ENCODE measurements at places on chromosomes 7 and 10. TPM values are rescaled to one million over a fixed set of nuclear protein-coding genes. Genes with fewer than 3 reads are reported as not detected.

Gene CYP2C19
- total RNA-seq: not detected

Gene LLCFC1
- total RNA-seq: not detected

Gene CHRM2
- total RNA-seq: 19.8 TPM

Gene POLL
- 10.4 TPM for total RNA-seq

Gene ATRNL1
- 153 TPM for total RNA-seq

Gene MNX1
- not detected for total RNA-seq
